ENCODE measurements at places on chromosomes 1 and 21.
A peak's percentile ranks its signal among the peaks of the same experiment; 100 is the strongest.

DNA sequence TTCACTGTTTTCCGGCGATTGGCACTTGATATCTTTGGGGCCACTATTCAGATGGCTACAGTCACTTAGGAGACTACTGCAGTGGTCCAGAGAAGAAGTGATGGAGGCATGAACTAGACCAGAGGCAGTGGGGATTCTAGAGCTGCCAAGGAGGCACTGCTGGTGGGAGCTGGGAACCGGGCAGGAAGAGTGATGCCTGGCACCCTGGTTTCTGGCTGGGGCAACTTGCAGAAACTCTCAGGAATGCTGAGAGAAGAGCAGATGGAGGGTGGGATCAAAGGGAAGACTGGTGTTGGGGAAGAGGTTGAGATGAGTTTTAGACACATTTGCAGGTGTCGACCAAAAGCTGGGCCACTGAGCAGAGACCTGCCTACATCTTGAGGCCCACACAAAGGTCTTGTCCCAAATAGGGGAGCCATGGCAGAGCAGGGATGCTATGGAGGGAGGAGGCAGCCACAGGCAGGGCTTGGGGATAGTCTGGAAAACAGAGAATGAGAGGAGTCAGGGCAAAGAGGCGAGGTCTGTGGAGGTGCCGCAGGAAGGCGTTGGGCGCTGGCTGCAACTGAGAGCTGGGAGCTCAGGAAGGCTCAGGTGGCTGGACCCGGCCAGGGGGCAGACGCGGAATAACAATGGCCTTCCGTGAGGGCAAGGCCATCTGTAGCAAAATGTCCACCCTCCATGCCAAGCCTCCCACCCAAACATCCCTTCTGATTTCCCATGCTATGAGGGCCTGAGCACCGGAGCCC lies 118.9 kb downstream of the TOMM20 start:
- DNase-seq = no peak

GRCh38 chr1:204102739-204103430 lies 30.0 kb downstream of the SOX13 start:
- peak; percentile 66 for DNase-seq

GRCh38 chr1:247370786-247371732 lies 39.4 kb upstream of the ZNF496 start:
- DNase-seq = peak; percentile 36

GRCh38 chr1:5571861-5572401 lies 420.3 kb downstream of the NPHP4 start:
- DNase-seq = no peak

GRCh38 chr21:45323487-45324311 lies 36.0 kb upstream of the POFUT2 start:
- no peak for DNase-seq

- peak; percentile 40 for DNase-seq
These were observed 162.6 kb downstream of the RUNX1 start for GRCh38 chr21:34886240-34887104.

DNA sequence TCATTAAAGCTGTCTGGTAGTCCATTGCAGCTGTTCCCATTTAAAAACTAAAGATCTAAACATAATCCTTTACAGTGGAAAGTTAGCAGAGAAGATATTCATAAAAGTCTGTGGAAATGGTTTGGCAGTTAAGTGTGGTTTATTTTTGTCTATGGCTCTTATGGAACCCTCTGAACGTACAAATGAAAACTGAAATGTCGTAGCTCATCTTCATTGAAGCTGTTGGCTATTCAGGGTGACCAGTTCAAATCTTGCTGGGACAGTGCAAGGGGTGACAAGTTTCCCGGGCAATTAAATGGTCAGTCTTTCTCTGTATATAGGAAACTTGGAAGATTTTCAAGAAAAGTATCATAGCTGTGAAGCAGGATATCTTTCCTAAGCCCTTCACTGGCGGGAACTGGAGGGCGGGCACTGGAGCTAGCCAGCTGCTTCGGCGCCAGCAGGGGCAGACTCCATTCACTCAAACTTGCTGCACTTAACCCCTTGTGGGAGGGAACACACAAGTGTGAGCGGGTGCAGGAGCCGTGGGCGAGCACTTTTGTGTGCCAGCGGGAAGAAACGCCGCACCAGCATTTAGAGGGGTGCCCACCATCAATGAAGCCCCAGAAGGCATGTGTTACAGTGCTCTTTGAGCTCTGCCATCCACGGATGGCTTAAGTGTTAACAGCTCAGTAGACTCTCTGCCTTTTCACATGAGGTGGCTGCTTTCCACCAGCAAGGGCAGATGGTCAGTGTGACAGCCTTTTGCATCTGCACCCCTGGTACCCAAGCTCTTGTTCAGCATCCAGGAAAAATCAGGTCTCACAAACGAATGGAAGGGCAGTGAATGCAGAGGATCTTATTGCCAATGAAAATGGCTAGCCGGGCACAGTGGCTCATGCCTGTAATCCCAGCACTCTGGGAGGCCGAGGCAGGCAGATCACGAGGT lies 232.1 kb upstream of the KAZN start:
- DNase-seq = no peak

- no peak for DNase-seq
These were observed 63.8 kb downstream of the ARHGEF16 start for GRCh38 chr1:3518256-3518655.

- no peak for DNase-seq
These were observed 12.7 kb downstream of the NFASC start for GRCh38 chr1:204883405-204883804.

GRCh38 chr1:1027791-1028190 lies 7.9 kb downstream of the AGRN start:
- no peak for DNase-seq

- DNase-seq = no peak
These were observed 88.9 kb downstream of the PIK3R3 start for GRCh38 chr1:46043458-46044017.

- no peak for DNase-seq
These were observed 90.7 kb downstream of the GALNT2 start for GRCh38 chr1:230157420-230158390.

- DNase-seq = no peak
These were observed 1581.4 kb downstream of the KCNT2 start for GRCh38 chr1:195026792-195027191.

DNA sequence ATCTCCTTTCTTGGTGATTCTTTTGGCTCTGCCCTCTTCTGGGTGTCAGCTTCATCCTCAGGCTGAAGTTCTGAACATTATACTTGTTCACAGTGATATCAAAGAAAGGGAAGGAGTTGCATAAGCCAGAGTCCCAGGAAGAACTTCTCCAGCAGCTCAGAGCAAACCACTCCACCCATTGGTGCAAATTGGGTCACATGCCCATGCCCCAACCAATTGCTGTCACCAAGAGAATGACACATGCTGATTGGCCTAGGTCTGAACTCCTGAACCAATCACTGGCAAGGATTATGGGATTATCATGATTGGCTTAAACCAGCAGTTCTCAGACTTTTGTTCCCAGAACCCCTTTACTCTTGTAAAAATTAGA lies 256.5 kb upstream of the TMEM51 start:
- DNase-seq = no peak

DNA sequence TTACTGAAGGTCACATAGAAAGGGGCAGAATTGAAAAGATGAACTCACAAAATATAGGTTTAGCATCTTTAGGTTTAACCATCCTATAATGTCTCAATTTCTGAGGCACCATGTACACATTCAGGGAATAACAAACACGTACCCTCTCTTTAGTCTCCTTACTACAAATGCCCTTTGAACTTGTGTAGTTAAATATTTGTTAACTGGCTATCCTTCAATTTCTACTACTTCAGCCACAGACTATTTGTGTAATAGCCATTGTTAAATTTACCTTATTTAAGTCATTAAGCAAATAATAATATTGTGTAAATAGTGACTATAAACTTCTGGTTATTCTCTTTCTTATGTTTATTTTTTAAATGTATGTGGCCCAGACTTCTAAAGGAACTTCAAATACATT lies 600.5 kb downstream of the KCNT2 start:
- no peak for DNase-seq

DNA sequence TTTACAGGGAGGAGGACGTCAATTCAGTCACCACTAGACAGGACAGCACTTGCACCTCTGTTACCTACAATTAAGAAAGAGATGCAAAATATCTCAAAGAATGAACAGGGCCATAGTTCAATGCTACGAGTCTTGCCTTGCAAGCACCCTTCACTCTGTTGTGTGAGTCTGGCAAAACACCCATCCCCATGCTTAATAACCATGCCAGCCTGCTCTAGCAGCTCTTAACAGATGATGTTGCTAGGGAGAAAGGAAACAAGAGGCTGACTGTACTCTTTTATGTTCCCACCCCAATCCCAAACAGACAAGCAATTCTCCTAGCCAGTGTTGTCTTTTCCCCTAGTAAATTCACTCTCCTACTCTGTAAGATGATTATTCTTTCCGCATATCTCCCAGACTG lies 5.3 kb downstream of the CBR1 start:
- no peak for DNase-seq

- peak; percentile 77 for DNase-seq
These were observed 3.4 kb downstream of the ADGRB2 start for GRCh38 chr1:31760471-31761470.

- no peak for DNase-seq
These were observed 1.6 kb upstream of the MX2 start for GRCh38 chr21:41360072-41360821.

GRCh38 chr1:185156288-185156853 lies 382 bp downstream of the TRMT1L start:
- peak; percentile 43 for DNase-seq

DNA sequence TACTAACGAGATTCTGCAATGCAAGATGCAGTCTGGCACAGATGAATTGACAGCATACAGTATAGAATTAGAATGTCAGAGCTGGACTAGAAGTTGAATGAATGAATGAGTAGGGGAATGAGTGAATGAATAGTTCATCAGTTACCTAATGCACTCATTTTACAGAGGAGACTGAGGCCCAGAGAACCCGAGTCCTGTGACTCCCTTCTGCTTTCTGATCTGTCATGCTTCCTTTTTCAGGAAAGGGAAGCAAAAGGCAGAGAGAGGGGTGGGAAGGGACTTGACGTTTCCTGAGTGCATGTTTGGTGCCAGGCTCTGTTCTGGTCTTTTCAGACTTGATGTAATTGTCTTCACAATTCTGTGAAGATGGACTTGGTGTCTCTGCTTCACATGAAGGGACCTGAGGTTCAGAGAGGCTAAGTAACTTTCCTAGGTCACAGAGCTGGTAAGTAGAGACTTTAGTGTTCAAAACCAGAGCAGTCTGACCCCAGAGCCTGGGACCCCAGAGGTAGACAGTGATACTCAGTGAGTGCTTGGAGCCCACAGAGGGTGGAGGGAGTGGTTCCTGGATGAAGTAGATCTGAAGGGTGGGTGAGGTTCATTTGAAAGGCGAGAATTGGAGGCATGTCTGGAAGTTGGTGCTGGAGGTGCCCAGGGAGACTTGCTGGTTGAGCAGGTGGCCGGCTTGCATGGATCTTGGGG lies 8.0 kb upstream of the MEX3A start:
- DNase-seq = no peak

- peak; percentile 85 for DNase-seq
These were observed 123.2 kb upstream of the TNFSF4 start for GRCh38 chr1:173330149-173330951.

DNA sequence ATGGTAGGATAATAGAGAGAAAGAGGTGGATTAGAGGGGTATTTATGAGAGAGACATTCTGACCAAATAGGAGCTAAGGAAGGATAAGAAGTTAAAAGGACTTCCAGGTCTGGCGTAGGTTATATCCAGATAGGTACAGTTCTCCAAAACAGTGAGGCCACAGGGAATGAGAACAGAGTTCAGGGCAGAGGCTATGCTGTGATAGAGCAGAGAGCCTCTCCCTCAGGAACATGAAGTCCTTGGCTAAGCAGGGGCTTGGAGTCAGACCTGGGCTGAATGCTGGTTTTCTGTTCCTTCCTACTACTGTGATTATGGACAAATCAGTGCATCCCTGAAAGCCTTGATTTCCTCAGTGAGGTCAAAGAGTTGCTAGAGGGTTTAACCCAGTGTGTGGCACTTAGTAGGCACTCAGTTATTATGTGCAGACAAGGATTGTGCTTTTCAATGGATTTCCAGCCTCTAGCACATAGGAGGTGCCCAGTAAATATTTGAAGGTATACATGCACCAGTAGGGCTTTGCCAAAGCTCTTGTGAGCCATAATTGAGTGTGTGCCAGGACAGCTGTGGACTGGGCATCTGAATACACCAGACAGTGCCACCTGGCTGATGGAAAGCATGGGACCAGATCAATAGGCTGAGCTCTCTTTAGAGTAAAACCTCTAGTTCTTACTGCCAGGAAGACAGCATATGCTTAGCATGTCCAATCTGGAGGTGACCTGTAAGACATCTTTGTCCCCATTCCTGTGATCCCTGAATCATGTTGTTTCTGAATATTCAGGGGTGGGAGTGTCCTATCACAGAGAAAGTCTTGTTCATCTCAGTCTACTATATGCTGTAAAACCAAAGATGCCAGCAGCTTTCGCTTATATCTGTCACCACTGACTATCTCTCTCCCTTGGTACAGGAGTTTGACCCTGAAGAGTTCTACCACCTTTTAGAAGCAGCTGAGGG lies 111.1 kb downstream of the PIK3R3 start:
- no peak for DNase-seq

DNA sequence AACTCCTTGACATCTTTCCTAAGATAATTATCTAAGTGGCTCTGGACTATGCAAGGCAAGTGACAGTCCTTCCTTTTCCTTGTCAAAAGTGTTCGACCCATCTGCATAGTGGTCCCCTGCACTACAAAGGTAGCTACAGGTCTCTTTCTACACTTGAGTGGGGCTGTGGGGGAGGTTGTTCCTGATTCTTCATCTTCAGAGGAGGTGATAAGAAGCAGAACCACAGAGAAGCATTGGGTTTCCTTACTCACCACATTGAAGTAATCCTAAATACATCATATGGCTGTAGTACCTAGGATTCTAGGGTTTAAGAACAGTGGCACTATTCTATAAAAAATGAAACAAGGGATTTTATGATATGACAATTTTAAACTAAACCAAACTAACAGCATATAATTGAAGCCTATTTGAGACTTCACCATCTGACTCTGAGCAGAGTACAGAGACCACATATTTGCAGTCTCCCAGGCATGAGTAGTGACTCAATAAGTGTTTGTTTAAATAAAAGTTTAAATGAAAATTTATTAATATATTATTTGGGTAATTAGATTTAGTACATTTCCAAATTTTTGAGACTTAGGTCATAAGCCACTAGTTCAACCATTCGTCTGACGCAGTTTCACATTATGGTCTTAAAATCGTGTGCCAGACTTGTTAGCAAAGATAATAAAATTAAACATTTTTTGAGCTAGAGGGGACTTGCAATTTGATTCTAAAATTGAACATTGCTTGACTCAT lies 54.9 kb upstream of the NEK7 start:
- no peak for DNase-seq

Data from ELR (cell line).